ENCODE measurements at places on chromosomes 12 and 14.

DNA sequence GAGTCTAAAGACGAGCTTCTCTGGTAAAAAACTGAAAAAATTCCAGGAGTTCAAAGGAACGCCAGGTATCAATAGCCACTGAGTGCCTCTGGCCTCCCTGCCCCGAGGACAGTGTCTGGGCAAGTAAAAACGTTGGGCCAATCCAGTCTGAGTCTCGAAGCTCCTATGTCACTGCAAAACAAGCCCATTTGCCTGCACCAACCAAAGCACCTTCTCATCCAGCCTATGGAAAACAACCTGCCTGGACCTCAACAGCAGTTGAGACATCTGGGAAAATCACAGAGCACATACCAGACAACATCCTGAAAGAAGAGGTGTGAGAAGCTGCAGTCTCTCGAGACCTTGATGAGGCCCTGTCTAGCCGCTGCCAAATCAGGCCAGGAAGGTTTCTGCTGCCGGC, 56.6 kb downstream of the RNF34 start:
- DNase-seq = no peak

GRCh38 chr12:64387197-64387816, 3.3 kb downstream of the C12orf56 start:
- DNase-seq = peak; percentile 17

DNA sequence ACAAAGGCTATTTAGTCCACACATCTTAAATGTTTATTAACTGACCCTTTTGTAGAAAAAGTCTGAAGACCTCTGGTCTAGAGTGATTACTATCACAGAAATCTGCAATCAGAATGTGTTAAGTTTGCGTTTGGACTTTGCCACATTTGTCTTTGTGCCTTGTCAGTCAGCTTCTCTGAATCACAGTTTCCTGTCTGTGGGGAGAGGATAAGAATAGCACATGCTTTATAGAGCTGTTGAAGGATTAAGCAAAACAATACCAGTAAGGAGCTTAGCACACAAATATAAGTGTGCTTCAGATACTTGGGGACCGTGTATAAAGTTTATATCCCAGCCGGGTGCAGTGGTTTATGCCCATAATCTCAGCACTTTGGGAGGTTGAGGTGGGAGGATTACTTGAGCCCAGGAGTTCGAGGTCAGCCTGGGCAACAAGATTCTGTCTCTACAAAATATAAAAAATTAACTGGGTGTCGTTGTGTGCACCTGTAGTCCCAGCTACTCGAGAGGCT, 63.0 kb upstream of the BTG1 start:
- no peak for DNase-seq

DNA sequence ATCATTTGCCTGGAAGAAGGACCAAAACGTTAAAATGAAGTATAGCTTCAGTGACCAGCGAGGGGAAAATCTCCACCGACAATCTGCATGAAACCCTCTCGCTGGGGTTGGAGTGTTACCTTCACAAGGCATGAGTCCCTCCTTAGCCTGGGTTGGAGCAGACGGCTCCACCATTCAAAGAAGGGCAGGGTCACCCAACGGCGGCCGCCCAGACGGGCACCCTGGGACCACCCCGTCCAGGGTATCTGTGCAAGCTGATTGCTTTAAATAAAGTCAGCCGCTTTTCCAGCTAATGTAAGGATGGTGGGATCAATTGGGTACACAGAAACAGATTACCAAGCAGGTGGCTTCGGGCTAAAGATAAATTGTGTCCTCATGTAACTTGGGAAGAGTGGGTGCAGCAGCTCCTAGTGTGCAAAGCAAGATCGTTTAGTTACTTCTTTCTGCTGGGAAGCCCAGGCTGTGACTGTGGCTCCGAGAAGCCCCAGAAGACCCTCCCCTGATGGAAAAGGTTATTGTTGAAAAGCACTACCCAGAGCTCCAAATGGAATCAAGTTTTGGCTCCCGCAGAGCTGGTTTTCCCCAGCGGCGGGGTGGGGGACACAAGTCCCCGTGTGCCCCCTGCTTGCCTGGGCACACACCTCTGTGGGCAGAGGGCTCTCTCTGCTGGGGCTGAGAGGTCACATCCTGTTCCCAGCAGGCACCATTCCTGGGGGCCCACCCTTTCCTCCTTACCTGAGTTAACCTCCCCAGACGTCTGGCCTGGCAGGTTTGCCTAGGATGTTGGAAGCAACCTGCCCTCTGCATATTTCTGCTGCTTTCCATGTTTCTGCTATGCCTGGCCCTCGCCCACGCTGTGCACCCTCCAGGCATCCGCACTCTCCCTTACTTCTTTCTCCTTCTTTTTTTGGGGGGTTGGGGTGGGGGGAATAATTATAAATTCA, 318.6 kb upstream of the DIO3 start:
- no peak for DNase-seq

- DNase-seq = peak; percentile 60
Measured at GRCh38 chr14:44873536-44873935, 88.2 kb downstream of the KLHL28 start.

- DNase-seq = no peak
Measured at GRCh38 chr12:50338920-50339645, 55.8 kb upstream of the LIMA1 start.

- DNase-seq = no peak
Measured at GRCh38 chr12:128792398-128792797, 31.4 kb downstream of the SLC15A4 start.

DNA sequence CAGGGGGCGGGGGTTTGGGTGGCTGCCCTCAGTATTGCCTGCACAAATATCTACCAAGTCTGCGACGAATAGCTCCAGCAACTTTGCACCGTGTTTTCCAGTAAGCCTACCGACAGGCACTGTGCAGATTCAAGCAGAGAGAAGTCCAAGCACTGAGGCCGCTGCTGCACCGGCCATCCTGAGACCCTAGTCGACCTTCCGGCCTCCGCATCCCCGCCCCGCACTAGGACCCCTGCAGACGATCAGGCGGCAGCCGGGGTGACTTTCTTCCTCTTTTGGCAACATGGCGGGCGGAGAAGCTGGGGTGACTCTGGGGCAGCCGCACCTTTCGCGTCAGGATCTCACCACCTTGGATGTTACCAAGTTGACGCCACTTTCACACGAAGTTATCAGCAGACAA, at the start of gene EIF2S3B:
EIF2S3B (plus strand) TSS at position 271 of the 400 bp plus-strand sequence; CDS start at position 284, 13 bp downstream.
- DNase-seq = no peak

DNA sequence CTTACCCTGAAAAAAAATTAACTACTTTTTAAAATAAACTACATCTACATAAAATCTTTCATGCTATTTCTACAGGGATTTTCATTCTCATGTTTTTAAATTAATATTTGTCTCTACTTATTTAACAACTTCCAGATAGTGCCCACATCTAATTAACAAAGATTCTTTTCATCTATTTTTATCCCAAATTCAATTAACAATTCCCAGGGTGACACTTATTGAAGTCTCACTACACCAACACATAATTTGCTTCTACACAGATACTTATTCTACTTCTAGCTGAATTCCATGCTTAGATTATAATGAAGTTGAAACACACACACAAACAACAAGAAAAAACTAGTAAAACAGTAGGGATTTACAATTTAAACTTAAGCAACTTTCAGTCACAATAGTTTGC, 336.6 kb downstream of the ACSS3 start:
- no peak for DNase-seq

DNA sequence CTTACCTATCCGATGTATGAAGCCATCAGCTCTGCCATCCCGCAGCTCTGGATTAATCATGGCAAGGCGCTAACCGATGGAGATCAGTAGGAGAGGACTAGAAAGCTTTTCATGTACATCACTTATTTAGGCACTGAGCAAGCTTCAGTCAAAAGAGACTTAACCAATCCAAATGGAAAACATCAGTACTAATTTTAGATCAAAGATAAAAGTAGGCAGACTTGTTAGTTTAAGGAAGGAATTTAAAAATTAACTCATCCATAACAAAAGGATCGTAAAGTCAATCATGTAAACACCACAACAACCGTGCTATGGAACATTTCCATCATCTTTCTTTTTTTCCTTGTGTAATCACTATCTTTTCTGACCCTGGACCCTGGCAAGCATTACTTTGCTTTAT, at the start of gene CLEC2A:
CLEC2A (minus strand) TSS at position 101 of the 400 bp plus-strand sequence; CDS start at position 60, 41 bp downstream.
- DNase-seq = no peak

DNA sequence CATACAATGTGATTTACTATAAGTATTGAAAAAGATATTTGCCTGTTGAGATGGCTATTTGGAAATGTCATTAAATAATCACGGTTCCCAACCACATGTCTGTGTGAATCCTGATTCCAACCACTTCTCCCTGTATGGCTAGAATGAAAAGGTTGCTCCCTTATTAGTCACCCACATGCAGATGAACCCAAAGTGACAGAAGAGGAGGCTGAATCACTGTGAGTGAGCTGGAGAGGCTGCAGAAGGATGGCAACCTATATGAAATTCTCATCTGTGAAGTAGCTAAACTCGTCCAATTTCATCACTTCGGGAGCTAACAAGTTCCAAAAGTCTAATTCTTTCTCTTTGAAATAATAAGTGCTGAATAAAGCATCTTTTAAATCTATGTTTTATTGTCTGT, 300.5 kb downstream of the PRKD1 start:
- DNase-seq = no peak

GRCh38 chr14:26598672-26599131, 869 bp upstream of the NOVA1 start:
- peak; percentile 57 for DNase-seq

DNA sequence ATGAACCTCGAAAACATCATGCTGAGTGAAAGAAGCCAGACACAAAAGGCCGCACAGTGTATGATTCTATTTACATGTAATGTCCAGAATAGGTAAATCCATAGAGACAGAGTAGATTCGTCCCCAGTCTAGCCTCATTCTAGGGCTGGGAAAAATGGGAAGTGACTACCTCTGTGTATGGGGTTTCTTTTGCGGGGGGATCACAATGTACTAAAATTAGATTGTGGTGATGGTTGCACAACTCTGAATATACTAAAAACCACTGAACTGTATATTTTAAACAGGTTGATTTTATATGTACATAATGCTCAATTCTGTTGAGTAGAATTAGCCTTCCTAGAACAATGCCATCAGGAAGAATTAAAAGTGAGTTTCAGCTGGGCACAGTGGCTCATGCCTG, 6.3 kb upstream of the RILPL2 start:
- no peak for DNase-seq

DNA sequence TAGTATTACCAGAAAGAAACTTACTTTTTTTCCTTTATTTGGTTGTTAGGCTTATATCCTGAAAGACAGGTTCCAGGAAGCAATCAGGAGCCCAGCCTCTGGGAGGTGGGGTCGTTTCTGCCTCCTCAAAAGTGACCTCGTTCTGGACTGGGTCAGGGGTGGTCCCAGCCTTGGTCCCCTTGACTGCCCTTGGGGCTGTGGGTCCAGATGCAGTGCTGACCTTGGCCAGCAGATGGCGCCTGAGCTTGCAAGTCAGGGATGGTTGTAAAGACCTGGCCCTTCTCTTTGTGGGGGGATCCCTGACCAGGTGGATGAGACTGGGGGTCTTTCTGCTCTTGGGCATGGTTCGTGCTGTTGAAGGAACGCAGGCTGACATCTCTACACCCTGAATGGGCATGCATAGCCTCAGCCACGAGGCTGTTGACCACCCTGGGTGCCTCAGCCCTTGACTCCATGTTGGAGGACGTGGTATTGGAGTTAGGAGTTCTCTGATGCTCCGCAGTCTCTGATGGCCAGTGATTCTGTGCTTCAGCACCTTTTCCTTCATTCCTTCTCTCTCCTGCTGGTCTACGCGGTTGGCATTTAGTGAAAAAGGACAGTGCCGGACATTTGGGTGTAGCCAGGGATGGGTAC, 62.4 kb downstream of the ADCK1 start:
- DNase-seq = peak; percentile 32

DNA sequence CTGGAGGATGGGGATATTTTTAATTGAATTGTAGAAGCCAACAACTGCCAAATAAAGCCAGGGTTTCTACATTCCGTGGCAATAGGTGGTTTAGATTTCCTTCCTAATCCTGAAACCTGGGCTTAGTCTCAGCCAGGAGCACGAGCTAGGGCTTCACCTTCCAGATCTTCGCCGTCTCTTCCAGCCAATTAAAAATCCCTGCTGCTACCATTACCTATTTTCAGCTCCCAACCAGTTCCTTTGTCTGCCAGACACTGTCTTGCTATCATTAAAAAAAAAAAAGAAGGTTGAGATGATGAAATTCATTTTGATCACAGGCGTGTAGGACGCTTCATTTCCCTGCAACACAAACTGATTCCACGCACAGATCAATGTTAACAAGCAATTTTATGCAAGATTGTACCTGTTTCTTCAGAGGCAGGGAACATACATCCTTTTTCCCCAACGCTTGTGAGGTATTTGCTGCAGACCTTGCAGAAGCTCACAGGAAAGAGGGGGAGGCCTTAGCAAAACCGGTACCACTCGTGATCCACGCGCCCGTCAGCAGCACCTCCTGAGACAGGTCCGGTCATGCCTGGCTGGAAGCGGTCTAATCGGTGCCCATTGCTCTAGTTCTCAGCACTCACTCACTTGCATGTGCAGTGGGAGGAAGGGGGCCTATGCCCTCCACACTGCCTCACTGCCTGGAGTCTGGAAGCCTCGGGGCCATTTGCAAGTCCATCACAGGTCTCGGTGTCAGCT, 65.1 kb downstream of the SLC6A12 start:
- no peak for DNase-seq

GRCh38 chr14:62314221-62314620, 552.0 kb downstream of the SNAPC1 start:
- DNase-seq = no peak

GRCh38 chr12:83477696-83478095, 791.0 kb downstream of the TMTC2 start:
- no peak for DNase-seq

GRCh38 chr14:98928418-98928817, 343.6 kb downstream of the BCL11B start:
- no peak for DNase-seq

- no peak for DNase-seq
Measured at GRCh38 chr14:103386713-103387329, 1.6 kb downstream of the MARK3 start.

- no peak for DNase-seq
Measured at GRCh38 chr12:84336231-84336630, 576.4 kb downstream of the SLC6A15 start.

DNA sequence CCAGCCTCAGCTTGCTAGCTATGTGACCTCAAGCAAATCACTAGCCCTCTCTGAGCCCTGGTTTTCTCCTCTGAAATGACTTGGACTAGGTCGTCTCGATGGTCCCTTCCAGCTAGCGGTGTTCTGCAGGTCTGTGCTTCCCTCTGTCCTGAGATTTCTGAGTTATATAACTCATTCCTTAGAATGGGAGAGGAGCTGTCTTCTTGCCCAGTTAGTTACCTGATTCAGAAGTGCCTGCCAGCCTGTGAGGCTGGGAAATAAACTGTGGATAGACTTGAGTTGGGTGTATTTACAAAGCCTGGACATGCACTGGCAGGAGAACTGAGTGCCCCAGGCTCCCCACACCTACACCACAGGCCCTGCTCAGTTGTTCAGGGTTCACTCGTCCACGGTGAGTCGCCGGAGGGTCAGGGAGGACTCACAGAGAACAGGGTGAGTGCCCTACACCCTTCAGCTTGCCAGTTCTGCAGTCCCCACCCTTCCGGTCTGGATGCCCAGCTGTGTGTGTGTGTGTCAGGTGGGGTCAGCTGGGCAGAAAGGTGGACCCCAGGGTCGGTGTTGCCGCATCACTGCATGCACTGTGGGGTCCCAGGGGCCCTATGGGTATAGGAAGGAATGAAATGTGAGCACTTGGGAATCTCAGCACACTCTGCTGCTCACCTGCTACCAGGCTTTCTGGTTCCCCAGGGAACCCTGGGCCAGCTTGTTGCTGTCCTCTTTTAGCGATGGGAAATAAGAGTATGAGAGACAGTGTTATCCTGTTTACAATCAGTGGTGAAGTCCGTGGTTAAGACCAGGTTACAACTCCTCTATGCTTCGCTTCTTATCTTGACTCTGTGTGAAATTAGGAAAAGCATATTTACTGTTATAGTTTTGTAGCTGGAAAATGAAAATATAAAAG, 348.2 kb downstream of the DPF3 start:
- DNase-seq = no peak

GRCh38 chr12:88577537-88577936, 2.7 kb downstream of the KITLG start:
- DNase-seq = peak; percentile 52

Data from NCI-H146 (cell line).